Stimulated activated CD8-positive, alpha-beta memory T cell treated with anti-CD3 and anti-CD28 coated beads, Interleukin-2, amount 100 ng/mL, for 48 hours (primary cell): ENCODE measurements at places on chromosomes 4 and X.
A peak's percentile ranks its signal among the peaks of the same experiment; 100 is the strongest.

- DNase-seq, result no peak
These were observed 254.4 kb downstream of the NPFFR2 start for GRCh38 chr4:72286185-72286584.

DNA sequence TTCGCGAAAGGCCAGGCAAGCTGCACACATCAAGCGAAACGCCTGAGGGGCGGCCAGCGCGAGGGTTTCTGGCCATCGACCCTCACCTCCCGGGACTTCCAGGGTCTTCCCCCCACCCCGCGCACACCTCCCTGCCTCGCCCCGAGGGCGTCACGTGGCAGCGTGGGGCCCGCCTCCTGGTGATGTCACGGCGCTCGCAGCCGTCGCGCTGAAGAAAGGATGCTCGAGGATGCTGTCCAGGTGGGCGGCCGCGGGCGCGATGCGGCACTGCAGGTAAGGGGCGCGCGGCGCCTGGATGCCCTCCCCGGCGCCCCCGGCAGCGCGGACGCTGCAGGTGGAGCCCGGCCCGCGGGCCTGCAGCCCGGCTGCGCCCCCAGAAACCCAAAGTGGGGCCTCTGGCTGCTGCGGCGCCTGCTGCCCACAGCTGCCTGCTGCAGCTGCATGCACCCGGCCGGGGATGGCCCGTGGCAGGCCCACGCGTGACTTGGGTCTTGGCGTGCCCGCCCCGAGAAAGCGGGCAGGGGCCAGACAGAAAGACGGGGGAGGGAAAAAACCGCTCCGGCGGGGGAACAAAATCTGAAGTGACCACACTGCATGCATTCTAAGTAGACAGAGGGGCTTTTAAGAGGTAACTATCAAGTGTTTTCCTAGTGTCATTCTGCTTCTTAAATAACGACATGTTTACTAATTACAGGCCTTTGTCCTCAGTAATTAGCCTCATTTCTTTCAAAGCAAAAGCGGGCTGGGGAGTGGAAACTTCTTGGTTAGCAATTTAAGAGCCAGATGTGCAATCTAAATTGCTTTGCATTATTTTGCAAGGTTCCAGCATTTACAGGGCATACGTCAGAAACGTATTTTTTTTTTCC, 1.7 kb downstream of the CLCN4 start:
- DNase-seq, result no peak

DNA sequence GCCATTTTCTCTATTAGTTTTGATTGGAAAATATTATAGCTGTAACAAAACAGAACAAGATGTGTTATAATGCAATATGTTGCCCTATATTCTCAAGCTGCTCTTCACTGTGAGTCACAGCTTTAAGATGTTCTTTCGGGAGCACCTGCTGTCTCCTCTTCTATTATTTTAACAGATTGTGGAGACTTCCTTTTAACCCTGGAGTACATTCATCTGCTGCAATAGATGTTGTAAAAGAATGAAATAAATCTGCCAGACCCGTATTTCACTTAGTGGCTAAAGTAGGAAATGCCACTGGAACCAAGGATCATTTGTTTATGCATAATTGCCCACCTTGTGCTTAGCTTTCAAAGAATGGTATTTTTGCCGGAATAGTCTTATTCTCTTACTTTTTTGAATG, 11.1 kb downstream of the LSM6 start:
- DNase-seq, result no peak

DNA sequence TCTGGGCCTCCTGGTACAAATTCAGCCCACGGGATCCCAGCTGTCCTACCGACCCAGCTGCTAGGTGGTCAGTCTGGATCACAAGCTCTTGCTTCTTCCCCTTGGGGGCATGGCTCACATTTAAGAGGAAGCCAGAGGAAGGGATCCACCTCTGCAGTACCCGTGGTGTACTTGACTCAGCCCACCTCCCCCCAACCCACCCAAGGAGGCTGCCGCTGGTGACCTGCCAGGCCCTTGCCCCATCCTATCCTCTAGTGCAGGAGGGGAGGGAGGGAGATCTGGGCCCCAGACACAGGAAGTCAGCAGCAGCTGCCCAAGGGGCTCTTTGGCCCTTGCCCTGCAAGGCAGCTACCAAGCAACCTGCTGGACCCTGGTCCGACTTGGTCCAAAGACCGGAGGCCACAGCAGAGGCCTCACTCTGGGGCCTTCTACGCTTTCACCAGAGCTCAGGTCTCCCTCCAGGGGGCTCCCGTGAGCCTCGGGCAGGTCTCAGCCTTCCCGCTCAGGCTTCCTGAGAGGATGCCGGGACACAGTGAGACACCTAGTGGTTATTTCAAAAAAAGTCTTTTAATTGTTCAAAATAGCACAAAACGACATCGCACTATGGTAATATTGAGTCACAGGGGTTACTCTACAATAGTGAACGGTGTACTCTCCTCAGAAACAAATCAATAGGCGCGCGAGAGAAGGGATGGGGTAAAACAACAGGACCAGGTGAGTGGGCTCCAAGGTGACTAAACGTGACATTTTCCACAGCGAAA, 2.7 kb upstream of the RENBP start:
- peak; percentile 71 for DNase-seq

- no peak for DNase-seq
These were observed 20.1 kb downstream of the MMAA start for GRCh38 chr4:145639186-145639698.
